C1 segment of cervical spinal cord (tissue), 14 donors: ENCODE measurements at places on chromosomes 13 and 19.

GRCh38 chr13:38671980-38672379, 14.9 kb upstream of the FREM2 start:
- DNase-seq, result no peak

DNA sequence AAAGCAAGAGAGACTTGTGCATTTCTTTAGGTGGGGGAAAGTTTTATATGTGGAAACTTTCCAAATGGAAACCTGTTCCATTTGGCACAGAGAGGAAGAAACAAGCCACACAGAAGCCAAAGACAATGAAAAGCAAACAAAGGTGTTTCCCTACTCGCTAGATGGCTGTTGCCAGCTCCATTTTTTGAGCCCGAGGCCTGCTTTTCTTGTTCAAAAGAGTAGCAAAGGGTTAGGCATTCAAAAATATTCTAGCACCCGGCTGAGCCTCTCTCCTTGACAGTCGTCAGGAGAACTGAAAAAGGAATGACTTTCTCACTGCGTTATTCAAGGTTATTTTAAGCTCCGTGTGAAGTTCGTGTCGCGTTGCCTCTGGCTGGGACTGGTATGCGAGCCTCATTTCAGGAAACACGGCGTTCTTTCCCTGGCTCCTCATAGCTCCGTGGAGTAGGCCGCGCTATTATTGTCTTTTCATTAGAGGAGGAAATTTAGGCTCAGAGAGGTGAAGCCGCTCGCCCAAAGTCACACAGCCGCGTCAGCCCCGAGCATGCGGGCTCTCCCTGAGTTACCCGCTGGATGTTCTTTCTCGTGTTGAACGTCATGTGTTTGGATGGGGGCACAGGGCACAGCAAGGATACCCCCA, 7.6 kb downstream of the TRPM4 start:
- no peak for DNase-seq

GRCh38 chr13:89361909-89362308, 1690.7 kb downstream of the SLITRK5 start:
- no peak for DNase-seq

GRCh38 chr13:20974981-20975585, 72.5 kb upstream of the XPO4 start:
- DNase-seq, result no peak

DNA sequence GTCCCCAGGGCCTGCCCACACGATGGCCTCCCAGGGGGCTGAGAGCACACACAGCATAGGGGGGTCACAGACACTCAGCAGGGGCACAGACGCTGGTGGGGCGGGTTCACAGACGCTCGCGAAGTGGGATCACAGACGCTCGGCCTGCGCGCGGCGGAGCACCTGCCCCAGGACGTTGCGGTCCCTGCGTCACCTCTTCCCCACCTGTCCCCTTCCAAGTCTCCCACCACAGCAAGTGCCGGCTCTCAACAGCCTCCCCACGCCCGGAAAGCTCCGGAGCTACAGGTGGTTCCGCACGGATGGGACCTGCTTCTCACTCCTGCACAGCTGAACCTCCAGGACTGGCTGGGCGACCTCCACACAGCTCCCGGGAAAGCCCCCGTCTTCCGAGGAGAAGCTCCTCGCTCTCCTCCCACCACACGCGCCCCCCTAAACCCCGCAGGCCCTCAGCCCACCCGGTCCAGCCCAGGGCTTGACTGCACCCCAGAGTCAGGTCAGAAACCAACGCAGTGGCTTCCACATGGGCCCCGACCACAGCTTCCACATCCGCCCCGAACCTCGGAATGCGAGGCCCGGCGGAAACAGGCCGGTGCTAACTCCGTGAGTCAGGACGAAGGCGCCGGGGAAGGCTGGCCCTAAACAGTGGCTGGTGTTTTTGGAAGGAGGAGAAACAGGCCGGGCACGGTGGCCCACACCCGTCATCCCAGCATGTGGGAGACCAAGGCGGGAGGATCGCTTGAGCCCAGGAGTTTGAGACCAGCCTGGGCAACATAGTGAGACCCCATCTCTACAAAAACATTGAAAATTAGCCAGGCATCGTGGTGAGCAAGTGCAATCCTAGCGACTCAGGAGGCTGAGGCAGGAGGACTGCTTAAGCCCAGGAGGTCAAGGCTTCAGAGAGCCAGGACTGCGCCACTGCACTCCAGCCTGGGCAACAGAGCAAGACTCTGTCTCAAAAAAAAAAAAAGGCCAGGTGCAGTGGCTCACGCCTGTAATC, 16.5 kb downstream of the BTBD2 start:
- DNase-seq, result no peak

GRCh38 chr19:3163230-3163886, 15.2 kb upstream of the S1PR4 start:
- no peak for DNase-seq

DNA sequence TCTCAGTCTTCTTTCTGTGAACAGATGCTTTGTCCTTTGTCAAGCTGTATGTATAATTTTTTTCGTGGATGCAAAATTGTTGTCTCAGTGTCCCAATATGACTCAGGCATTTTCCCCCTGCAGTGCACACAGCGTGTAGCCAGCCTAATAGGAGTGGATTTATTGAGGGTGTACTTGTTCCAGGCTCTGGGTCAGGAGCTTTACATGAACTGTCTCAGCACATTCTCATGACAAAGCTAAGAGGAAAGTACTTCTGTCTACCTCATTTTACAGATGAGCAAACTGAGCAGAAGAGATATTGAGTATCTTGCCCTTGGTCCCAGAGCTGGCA, 50.8 kb downstream of the STK24 start:
- DNase-seq, result no peak

- no peak for DNase-seq
Measured at GRCh38 chr13:40980461-40980860, 38.7 kb downstream of the ELF1 start.

- no peak for DNase-seq
Measured at GRCh38 chr13:98544104-98544710, 32.7 kb downstream of the STK24 start.

DNA sequence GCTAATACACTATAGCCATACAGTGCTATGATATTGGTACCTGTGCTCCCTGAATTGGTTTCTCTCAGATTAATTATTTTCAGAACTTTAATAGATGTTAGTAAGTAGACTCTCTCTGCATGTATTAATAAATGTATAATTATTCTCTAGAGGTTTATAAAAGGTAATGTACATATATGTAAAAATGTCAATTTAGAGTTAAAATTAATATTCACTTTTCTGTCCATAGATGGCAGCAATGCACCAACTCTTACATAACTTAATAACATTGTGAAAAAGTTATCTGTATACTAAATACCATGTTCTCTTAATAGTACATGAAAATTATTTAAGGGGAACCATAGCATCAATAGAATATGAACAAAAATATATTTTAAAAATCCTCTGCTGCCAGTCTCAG, 515.0 kb upstream of the KLHL1 start:
- no peak for DNase-seq

DNA sequence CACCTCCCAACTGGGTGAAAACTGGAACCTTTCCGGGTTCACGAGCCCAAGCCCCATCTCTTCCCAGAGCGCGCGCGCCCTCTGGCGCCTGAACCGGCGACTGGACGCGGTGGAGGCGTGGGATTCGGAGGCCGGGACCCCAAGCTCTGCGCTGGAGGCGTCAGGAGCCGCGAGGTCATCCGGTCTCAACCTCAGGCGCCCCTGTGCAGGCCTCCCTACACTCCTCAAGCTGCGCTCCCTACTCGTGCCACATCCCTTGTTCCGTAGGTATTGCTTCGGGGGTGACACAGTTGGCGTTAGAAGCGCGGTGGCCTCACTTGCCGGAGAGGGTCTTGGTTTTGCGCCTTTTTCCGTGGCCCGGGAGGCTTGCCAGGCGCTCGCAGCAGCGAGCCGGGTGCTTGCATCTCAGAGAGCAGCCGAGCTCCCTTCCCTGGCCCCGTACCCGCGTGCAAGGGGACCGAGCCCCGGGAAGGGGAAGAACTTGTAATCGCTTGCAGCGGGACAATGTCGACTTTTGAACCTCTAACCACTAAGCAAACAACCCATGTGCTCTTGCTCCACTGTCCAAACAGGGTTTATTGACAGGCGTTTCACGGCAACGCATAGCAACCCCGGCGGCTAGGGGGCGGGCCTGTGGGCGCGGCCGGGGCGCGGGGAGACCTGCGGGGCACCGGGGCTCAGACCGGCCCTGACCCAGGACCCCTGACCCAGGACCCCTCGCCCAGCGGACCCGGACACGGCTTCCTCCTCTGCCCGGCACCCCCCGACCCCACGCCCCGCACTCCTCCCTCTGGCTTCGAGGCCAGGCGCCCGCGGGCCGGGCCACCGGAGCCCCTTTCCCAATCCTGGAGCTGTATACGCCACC, 8.5 kb downstream of the CDX2 start:
- DNase-seq, result no peak
